WTC11 (cell line): ENCODE measurements at places on chromosomes 11 and 22.

GRCh38 chr11:78000193-78000592 is 5.7 kb upstream of the INTS4 start:
- DNase-seq: peak; percentile 34

GRCh38 chr11:72653649-72654048 is 20.6 kb downstream of the PDE2A start:
- no peak for DNase-seq

- DNase-seq: no peak
Measured at GRCh38 chr11:124493016-124493655, 47.6 kb upstream of the OR8B8 start.

GRCh38 chr11:67345920-67346819 is 7.2 kb downstream of the POLD4 start:
- no peak for DNase-seq

DNA sequence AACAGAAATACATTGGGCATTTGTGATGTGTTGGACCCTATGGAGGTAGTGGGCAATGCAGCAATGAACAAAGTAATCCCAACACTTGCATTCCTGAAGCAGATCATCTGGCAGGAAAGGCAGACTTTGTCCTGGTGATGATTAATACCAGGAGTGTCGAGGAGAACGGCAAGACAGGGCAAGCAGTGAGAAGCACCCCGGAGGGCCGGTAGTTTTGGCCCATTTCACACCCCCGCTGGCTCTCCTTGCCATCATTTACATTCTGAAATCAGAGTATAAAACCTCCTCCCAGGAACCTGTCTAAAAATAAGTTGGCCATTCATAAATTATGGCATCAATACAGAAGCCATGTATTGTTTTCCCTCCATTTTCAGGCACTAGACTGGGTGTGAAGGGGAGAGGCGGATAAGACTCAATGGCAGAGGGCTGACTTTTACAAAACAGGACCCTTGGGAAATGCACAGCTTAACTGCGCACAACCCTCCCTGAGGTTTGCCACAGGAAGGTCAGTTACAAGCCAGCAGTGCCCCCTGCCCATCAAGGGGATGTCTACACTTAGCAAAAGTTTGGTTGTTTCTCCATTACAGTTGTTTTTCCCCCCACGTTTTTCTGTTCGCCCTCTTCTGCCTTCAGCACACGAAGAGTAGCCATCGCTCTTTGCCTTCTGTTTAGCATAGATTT is 55.6 kb downstream of the OPCML start:
- DNase-seq: peak; percentile 29

DNA sequence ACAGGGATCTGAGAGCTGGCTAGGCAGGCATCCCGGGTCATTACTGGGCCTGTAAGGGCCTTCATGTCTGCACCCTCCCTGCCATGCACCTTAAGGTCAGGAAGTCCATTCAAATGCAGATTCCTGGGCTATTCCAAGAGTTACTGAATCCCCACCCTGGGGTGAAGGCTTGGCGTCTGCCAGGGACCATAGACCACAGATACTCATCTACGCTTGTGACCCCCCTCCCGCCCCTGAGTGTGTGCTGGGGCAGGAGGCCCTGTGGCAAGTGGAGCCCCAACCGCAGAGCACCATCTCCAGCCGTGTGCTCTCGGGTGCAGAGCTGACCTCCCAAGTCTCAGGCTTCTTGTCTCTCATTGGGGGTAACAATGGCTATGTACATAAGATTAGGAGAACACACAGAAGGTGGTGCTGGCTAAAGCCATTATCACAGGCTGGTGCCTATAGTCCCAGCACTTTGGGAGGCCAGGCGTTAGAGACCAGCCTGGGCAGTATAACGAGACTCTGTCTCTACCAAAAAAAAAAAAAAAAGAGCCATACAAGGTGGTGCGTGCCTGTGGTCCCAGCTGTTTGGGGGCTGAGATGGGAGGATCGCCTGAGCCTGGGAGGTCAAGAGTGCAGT is 19.1 kb upstream of the KCNQ1OT1 start:
- DNase-seq: no peak

GRCh38 chr11:93904716-93905115 is 54.3 kb upstream of the VSTM5 start:
- no peak for DNase-seq

DNA sequence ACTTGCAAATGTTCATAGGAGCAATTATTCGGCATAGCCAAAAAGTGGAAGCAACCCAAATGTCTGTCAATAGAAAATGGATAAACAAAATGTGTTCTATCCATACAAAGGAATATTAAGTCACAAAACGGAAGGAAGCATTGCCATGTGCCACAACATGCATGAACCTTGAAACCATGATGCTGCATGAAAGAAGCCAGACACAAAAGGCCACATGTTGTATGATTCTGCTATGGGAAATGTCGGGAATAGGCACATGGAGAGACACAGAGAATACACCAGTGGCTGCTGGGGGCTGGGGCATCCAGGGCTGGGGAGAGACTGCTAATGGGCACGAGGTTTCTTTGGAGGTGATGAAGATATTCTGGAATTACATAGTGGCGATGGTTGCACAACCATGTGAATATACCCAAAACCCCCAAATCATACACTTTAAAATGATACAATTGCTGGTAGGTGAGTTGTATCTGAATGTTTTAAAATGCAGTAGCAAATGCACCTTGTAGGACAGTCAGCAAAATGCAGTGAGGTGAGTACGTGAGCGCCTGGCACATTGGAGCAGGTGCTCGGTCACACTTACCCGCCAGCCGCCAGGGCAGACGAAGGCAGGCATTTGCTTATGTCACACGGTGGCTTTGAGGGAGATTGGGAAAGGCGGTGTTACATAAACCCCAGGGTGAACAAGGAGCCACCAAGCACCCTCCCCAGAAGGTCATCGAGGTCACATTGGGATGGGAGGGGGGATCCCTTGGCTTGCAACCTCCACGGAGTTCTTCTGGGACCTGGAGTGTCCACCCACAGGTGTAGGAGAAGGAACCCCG is 6.3 kb upstream of the OSM start:
- no peak for DNase-seq
